ENCODE measurements at places on chromosomes 3 and 15. TPM values are rescaled to one million over a fixed set of nuclear protein-coding genes. Genes with fewer than 3 reads are reported as not detected.

Gene SYNPR
- total RNA-seq = not detected

Gene LRTM1
- total RNA-seq = not detected

DNA sequence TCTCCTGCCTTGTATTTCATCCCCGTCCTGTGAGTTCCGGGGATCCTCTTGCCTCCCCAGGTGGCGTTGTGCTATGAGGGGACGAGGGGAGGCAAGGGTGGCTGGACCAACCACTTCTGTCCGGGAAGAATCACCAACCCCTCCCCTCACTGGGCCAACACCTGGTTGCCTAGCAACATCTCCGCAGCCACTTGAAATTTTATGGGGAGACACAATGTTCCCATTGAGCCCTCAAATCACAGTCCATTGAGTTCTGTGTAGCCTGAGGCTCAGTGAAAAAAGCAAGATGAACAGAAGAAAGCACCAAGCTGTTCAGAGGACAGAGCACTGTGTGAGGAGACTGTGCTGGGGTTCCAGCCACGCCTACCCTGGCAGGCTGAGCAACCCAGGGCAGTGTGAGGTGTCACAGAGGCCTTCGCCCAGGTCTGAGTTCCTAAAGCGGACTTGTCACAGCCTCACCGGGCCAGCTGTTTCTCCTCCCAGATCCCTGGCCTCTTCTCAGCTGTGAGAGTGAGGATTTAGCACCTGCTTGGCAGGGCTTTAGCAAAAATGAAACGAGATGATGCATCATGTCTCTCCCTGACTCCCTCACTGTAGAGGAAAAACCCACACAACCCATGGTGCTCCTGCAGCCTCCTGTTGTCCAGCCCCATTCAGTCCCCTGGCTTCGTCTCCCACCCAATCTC, 76.8 kb downstream of the ATP2B2 start:
- H3K36me3 ChIP-seq = no peaks in the 10 kb centered on the region
- no peak overlapping the region for H3K27ac ChIP-seq
- no peak for DNase-seq
- H3K4me1 ChIP-seq = no peaks in the 10 kb centered on the region

GRCh38 chr15:95162967-95163531, 931.7 kb downstream of the MCTP2 start:
- no peaks in the 10 kb centered on the region for H3K36me3 ChIP-seq
- DNase-seq = no peak
- H3K27ac ChIP-seq = peak overlapping the region; percentile 60

DNA sequence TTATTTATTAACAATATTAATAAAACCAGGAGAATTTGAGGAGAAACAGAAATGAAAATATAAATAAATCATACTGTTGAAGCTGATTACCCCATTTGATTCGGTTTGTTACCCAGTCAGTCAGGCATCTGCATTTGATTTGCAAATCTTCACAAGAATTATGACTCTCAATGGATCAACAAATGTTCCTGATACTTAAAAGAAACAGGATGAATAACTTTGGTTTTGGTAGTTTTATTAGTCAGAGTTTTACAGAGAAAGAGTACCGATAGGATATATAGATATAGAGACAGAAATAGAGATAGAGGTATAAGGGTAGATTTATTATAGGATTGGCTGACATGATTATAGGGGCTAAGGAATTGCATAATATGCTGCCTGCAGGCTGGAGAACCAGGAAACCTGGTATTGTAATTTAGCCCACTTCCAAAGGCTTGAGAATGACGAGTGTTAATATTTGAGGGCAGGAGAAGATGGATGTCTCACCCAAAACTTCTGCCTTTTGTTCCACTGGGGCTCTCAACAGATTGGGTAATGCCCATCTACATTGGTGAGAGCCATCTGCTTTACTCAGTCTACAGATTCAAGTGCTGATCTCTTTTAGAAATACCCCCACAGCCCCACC, 241.6 kb upstream of the COL8A1 start:
- H3K36me3 ChIP-seq = no peaks in the 10 kb centered on the region
- no peak overlapping the region for H3K4me3 ChIP-seq
- no peak overlapping the region for H3K27ac ChIP-seq
- H3K27me3 ChIP-seq = no peaks in the 10 kb centered on the region
